HS-5 (cell line): ENCODE measurements at places on chromosomes 13 and 19.

DNA sequence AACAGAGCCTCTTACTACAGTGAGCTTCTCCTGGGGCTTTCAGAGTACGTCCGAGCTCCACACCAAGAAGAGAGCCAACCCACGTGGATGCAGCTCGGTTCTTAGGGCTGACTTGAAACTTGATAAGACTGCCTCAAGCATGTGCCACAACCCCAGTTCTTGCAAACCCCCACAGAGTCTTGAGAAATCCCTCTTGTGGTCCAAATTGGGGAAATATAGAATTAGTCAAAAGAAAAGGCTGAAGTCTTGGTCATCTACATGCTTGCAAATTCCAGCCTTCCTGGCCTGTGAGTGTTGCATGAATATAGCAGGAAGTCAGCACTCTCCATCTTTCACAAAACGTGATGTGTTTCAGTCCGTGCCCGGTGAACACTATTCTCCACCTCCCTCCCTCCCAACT, 95.2 kb downstream of the GGACT start:
- no peak for DNase-seq

- DNase-seq: no peak
Measured at GRCh38 chr13:74128156-74128767, 5.9 kb downstream of the KLF12 start.

DNA sequence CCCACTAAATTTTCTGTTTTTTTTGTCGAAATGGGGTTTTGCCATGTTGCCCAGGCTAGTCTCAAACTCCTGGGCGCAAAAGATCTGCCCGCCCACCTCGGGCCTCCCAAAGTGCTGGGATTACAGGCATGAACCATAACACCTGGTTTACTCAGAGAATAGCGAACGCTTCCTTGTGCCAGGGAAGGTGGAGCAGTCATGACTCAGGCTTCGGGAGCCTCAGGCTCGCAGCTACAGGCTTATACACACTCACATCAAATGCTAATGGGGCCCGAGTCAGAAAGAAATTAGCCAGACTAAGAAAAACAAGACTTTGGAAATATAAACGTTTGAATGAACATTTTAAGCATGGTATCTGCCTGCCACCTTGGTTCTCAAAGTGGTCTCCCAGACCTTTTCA, 11.0 kb upstream of the TPT1 start:
- no peak for DNase-seq

- no peak for DNase-seq
Measured at GRCh38 chr13:101258509-101258908, 157.8 kb downstream of the NALCN start.

DNA sequence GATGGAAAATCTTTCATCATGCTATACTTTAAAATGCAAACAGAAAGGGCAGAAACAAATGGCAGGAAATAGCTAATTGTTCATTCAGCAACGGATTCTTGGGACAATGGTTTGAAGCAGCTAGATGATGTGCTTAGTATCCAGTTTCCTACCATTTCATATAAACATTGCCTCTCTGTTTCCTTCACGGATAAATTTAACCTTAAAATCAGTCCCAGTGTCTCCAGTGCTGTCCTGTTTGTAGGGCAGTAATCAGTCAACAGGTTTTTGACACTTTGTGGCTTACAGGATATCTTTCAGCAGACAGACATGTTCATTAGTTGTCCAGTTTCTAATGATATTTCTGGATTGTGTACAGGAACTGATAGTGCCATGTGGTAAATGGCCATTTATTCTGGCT, 24.7 kb upstream of the RB1 start:
- no peak for DNase-seq

DNA sequence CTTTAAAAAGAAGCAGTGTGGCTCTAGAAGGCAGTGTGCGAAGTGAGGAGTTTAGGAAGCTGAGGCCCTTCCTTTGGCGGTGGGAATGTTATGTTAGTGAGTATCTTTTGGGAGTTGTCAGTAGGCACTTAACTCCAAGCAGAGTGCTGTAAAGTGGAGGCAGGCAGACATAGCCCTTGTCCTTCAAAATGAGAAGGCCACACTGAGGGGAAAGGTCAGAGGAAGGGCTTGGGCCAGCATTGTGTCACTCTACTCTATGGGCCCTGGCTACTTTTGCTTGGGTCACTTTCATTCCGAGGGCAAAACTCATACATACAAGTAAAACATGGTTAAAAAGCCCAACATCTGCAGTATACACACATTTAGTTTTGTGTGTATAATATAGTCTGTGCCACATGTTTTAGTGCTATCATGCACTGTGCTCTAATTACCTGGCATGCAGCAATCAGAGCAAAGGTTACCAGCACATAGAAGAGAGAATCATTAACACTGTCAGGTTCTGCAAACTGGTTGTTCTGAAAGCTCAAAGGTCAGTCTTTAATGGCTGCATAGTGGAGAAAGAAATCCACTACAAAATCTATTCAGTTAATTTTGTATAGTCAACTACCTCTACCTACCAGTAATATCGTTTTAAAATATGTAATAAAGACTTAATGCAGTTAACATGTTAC, 64.4 kb downstream of the WASF3 start:
- DNase-seq: no peak

- DNase-seq: no peak
Measured at GRCh38 chr13:45238945-45239795, 38.3 kb upstream of the KCTD4 start.

DNA sequence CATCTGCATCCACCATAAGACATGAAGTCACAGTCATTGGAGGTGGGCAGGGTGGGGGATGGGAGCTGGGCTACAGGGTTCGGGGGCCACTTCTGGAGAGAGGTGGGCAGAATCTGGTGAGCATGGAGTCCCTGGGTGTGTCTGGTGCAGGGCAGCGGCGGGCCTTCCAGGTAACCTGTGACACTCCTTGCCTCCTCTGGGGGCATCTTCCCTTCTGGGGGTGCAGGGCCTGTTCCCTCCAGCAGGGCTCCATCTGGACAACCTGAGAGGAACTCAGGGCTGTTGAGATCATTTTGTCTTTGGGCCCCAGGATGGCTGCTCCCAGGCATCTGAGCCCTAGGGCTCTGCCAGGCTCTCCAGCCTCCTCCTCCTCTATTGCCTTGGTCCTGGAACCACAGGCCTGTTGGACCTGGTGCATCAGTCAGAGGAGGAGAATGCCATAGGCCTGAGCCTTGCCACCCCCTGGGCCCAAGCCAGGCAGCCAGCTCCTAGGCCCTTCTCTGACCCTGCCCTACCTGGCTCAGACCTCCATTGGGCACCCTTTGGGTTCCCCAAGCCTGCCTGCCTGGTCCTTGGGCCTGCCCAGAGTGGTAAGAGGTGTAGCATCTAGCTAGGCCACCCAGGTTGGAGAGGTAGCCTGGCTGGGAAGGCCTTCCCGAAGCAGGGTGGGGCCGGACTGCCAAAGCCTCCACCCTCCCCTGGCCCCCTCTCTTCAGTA, 13.4 kb downstream of the LYL1 start:
- DNase-seq: no peak

- DNase-seq: no peak
Measured at GRCh38 chr13:42348576-42348975, 76.6 kb downstream of the AKAP11 start.

DNA sequence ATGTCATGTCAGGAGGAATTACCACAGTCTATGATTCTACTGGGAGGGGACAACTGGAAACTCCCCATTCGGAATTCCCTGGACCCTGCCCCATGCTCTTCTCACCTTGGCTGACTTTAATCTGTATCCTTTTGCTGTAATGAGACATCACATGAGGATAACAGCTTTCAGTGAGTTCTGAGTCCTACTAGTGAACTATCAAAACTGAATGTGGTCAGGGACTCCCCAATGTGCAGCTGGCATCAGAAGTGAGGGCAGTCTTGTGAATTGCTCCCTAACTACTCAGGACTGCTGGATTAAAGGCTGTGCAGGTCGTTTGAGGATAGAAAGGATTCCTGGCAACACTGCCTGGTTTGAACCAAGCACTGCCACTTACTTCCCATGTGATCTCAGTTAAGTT, 15.2 kb downstream of the SIGLEC7 start:
- DNase-seq: no peak

GRCh38 chr19:1266129-1266915, 2.8 kb upstream of the CIRBP start:
- no peak for DNase-seq

- no peak for DNase-seq
Measured at GRCh38 chr13:94708031-94708859, 4.1 kb downstream of the SOX21 start.
